ENCODE measurements at places on chromosomes 7 and 10.

GRCh38 chr7:141389140-141389796 lies 161.9 kb upstream of the AGK start:
- no peak for DNase-seq
- no peaks in the 10 kb centered on the region for H3K27me3 ChIP-seq
- no peaks in the 10 kb centered on the region for H3K36me3 ChIP-seq
- no peak overlapping the region for H3K4me3 ChIP-seq
- H3K4me1 ChIP-seq: no peaks in the 10 kb centered on the region

GRCh38 chr7:99897322-99898022 lies 20.6 kb upstream of the OR2AE1 start:
- H3K36me3 ChIP-seq: no peaks in the 10 kb centered on the region
- no peaks in the 10 kb centered on the region for H3K4me1 ChIP-seq
- no peak overlapping the region for H3K4me3 ChIP-seq
- no peaks in the 10 kb centered on the region for H3K27me3 ChIP-seq

DNA sequence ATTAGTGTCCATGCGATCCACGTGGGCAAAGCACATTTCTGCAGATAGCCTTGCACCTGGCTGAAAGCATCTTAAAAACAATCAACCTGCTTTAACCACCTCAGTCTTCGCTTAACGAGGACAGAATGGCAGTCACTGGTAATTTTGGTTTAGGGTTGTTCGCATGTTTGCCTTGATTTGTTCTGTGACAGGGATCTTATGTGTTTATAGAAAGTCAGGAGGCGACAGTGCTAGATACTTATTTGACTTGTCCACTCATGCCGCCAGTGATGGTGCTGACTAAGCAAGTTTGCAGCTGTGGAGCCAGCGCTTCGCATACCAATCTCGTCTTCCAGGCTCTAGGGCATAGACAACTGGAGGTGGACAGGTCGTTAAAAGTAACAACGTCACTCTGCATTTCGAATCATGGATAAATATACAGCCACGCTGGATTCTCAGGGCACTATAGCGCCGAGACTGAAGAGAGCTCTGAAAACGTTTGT lies 1.2 kb upstream of the TMEM243 start:
- H3K27ac ChIP-seq: no peak overlapping the region
- peaks cover 4% of the 10 kb centered on the region for H3K27me3 ChIP-seq
- H3K36me3 ChIP-seq: no peaks in the 10 kb centered on the region
- H3K4me3 ChIP-seq: peak overlapping the region; percentile 70
- peaks cover 15% of the 10 kb centered on the region for H3K4me1 ChIP-seq

DNA sequence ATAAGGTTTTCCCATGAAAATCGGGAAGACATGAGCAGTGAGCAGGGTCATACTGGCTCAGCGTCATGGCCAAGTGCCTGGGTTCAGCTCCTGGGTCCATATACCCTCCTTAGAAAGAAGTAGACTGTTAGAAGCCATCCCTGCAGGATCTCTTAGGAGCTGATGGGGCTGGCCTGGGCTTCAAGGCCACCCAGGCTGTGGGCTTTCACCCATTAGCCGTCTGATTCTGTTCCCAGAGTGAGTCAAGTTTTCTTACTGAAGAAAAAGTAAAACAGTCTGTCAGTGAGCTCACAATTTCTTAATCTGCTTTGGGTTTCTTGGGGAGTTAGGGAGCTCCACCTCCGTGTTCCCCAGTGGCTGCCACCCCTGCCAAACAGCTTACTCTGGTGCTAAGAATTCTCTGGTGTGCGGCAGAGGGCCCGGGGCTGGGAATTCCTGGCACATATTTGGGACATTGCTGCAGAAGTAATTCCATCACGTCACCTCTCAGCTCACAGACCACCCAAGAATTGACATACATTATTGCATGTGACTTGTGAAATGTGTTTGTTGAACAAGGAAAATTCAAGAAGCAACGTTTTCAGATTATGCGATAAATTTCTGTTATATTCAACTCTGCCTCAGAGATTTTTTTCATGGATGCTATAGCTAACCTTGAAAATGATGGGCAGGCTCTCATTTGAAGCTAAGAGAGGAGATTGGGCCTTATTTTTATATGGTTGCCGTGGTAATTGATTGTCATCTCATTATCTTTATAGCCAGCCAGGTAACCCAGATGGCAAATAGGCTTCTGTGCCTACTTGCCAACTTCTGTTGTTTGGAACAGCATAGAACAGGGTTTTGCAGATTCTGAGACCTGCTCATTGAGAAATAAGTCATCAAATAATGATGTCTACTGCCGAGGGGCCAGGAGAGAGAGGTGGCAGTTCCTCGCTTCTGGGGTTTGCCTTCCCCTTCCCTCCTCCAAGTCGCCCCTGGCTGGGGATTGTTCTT lies 166.4 kb downstream of the CHN2 start:
- no peaks in the 10 kb centered on the region for H3K36me3 ChIP-seq
- no peaks in the 10 kb centered on the region for H3K4me1 ChIP-seq
- H3K4me3 ChIP-seq: no peak overlapping the region
- no peak for DNase-seq

GRCh38 chr7:41817386-41817785 lies 114.5 kb upstream of the INHBA start:
- H3K27ac ChIP-seq: no peak overlapping the region
- no peaks in the 10 kb centered on the region for H3K36me3 ChIP-seq
- no peaks in the 10 kb centered on the region for H3K27me3 ChIP-seq
- peak; percentile 26 for DNase-seq
- no peak overlapping the region for H3K4me3 ChIP-seq

GRCh38 chr7:63925626-63926460 lies 72.8 kb upstream of the ZNF722 start:
- no peak overlapping the region for H3K4me3 ChIP-seq
- no peaks in the 10 kb centered on the region for H3K4me1 ChIP-seq
- DNase-seq: no peak
- H3K36me3 ChIP-seq: no peaks in the 10 kb centered on the region

GRCh38 chr7:50416527-50417182 lies 33.5 kb downstream of the FIGNL1 start:
- H3K27me3 ChIP-seq: peaks cover 8% of the 10 kb centered on the region
- no peak for DNase-seq
- no peak overlapping the region for H3K27ac ChIP-seq
- H3K4me1 ChIP-seq: no peaks in the 10 kb centered on the region

GRCh38 chr10:17848646-17849045 lies 39.5 kb downstream of the MRC1 start:
- no peaks in the 10 kb centered on the region for H3K27me3 ChIP-seq
- DNase-seq: no peak
- no peaks in the 10 kb centered on the region for H3K36me3 ChIP-seq
- H3K27ac ChIP-seq: no peak overlapping the region
- no peak overlapping the region for H3K4me3 ChIP-seq
- no peaks in the 10 kb centered on the region for H3K4me1 ChIP-seq

DNA sequence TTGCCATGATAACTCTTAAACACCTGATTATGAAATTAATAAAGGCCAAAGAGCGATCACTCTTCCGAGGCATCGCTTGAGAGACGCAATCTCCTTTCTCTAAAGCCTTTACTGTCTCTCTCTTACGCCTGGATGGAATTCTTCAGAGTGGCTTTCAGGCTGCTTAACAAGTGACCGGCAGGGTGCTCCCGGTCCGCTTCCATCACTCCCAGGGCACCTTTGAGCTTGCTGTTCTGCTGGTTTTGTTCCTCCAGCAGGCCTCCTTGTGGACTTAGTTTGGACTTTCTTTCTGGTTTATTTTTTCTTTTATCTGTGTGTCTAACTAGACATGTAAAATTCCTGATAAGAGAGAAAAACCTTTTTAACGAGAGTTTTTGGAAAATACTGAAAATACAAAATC lies 60.9 kb downstream of the MRPL32 start:
- H3K4me1 ChIP-seq: no peaks in the 10 kb centered on the region
- peaks cover 4% of the 10 kb centered on the region for H3K27me3 ChIP-seq
- no peak for DNase-seq
- no peaks in the 10 kb centered on the region for H3K36me3 ChIP-seq
- no peak overlapping the region for H3K4me3 ChIP-seq
- H3K27ac ChIP-seq: no peak overlapping the region

- no peaks in the 10 kb centered on the region for H3K27me3 ChIP-seq
- H3K4me3 ChIP-seq: no peak overlapping the region
- H3K36me3 ChIP-seq: no peaks in the 10 kb centered on the region
- peaks cover 2% of the 10 kb centered on the region for H3K4me1 ChIP-seq
- H3K27ac ChIP-seq: no peak overlapping the region
Measured at GRCh38 chr10:63735305-63735704, 214.1 kb downstream of the REEP3 start.

DNA sequence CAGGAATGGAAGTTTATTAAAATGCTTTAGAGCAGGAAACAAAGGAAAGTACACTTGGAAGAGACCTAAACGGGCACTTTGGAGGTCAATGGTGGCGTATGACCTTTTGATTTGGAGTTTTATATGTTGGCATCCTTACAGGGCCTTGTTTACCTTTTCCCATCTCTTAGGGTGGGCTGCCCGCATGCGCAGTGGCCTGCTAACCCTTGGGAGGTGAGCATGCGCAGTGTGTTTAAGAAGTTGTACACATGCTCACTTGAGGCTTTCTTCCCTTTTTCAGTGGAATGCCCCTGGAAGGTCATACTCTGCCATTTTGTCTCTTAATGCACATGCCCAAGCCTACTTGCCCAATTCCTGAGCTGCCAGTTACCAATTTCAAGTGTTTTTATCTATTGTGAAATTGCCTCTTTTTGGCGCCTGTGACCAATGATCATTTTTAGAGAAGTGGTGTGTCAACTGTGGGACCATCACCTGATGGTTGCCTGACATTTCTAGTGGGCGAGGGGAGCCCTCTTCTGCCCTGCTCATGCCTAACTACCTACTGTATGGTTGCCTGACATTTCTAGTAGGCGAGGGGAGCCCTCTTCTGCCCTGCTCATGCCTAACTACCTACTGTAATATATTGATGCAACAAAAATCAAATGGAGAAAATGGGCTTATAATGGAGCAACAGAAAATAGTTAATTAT lies 138.0 kb downstream of the PPP1R9A start:
- H3K4me3 ChIP-seq: no peak overlapping the region
- H3K36me3 ChIP-seq: no peaks in the 10 kb centered on the region
- H3K27me3 ChIP-seq: no peaks in the 10 kb centered on the region
- H3K4me1 ChIP-seq: peaks cover 2% of the 10 kb centered on the region

- no peaks in the 10 kb centered on the region for H3K4me1 ChIP-seq
- no peaks in the 10 kb centered on the region for H3K27me3 ChIP-seq
- peak overlapping the region; percentile 60 for H3K27ac ChIP-seq
- H3K36me3 ChIP-seq: peaks cover 12% of the 10 kb centered on the region
Measured at GRCh38 chr10:74502963-74503608, 323.3 kb upstream of the KAT6B start.

DNA sequence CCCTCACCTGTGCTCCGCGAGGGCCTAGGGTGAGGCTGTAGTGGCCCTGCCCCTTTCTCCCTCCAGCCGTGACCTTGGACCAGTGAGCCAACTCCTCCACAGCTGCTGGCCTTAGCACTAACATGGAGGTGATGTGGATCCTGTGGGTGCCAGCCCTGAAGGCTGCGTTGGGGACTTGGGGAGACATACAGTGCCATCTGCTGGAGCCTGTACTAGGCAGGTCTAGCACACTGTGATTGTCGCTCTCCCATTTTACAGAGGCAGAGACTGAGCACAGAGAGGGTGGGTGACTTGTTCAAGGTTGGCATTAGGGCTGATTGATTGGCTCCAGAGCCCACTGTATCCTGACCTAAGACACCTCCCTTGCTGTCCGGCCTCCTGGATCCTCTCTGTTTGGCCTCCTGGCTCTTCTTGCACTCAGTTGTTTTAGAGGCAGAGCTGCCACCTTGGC lies 37.6 kb downstream of the PRF1 start:
- H3K36me3 ChIP-seq: no peaks in the 10 kb centered on the region
- peaks cover 12% of the 10 kb centered on the region for H3K4me1 ChIP-seq
- no peak overlapping the region for H3K4me3 ChIP-seq
- DNase-seq: no peak

DNA sequence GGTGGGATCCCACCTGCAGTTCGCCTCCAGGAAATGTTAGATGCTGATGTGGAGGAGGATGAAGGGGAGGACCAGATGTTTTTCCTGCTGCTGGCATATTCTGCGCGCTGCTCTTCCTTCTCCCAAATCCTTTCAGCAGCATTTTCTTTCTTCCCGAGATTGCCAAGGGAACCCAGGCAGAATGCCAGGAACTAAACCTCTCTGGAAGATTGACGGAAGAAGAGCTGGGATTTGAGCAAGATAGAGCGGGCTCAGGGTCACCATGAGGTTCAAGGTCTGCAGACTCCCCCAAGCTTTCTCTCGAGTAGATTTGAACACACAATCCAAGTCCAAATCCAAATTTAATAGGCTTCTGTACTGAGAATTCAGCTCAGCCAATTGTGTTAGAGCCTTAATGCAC lies 345.2 kb upstream of the C7orf33 start:
- peaks cover 16% of the 10 kb centered on the region for H3K27me3 ChIP-seq
- DNase-seq: no peak
- H3K4me1 ChIP-seq: no peaks in the 10 kb centered on the region
- no peak overlapping the region for H3K27ac ChIP-seq
- H3K36me3 ChIP-seq: no peaks in the 10 kb centered on the region
- H3K4me3 ChIP-seq: no peak overlapping the region

- peaks cover 5% of the 10 kb centered on the region for H3K4me1 ChIP-seq
- H3K4me3 ChIP-seq: peak overlapping the region; percentile 37
- no peaks in the 10 kb centered on the region for H3K36me3 ChIP-seq
- H3K27ac ChIP-seq: no peak overlapping the region
- no peaks in the 10 kb centered on the region for H3K27me3 ChIP-seq
- peak; percentile 4 for DNase-seq
Measured at GRCh38 chr7:92423710-92424131, 23.6 kb upstream of the GATAD1 start.

DNA sequence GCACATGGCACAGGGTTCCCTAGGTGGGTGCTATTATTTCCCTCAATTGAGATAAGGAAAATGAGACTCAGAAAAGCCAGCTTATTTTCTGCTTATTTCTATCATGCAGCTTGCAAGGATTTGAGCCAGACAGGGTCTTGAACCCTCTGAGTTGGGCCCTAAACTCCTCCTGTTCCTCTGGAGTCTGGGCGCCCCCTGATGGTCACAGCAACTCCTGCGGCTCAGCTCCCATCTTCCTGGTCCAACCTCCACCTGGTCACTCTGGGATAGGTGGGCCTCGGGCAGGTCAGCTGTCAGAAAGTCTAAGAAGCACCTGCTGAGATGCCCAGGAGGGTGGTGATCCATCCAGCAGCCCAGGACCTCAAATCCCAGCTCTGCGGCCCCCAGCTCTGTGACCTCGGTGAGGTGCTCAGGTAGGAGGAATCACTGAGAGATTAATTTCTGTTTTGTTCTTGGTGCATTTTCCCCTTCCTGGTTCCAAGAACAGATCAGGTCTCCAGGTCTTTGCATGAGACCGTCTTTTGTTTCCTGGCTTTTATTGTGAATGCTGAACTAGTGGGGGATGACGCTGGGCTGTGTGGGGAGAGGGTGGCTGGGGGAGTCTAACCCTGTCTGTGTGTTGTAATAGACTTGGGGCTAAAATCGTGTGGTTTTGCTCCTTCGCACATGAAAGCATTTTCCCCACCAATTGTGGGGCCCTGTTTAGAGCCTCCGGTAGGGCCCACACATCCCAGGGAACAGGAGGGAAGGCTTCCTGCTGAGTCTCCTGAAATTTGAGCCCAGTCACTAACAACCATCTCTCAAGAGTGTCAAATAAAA lies 32.8 kb downstream of the TMEM130 start:
- no peak overlapping the region for H3K4me3 ChIP-seq
- H3K27me3 ChIP-seq: peaks cover 12% of the 10 kb centered on the region
